ENCODE measurements at places on chromosomes 7 and 10.
A peak's percentile ranks its signal among the peaks of the same experiment; 100 is the strongest.

GRCh38 chr7:75879771-75880184, 944 bp downstream of the RHBDD2 start:
- DNase-seq, result peak; percentile 83

DNA sequence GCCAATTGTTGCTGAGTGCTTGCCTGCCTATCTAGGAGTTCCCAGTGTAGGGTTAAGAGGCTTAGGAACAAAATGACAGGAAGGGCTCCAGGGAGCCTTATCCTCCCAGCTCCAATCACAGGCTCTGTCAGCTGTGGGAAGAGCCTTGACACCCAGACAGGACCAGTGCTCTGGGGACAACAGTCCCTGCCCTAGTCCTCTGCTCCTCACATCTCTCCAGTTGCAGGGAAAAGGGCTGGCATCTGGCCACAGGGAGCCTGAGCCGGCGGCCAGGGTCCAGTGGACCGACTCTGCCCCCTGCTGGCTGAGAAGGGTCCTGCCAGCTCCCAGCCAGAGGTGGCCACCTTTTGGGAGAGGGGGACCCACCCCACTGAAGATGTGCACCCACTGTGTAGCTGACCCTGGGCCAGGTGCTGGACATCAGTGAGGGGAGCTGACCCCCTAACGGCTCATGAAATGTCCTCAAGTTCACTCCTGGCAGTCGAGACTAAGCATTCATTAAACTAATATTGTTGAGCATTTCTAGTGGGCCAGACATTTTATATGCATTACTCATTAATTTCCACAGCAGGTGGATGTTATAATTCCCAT, 17.6 kb downstream of the DNAJB12 start:
- DNase-seq, result peak; percentile 73

- no peak for DNase-seq
Observed at GRCh38 chr7:1586126-1586826, 16.4 kb upstream of the PSMG3 start.

GRCh38 chr7:27088002-27088922, 7.5 kb downstream of the HOXA1 start:
- DNase-seq, result no peak

DNA sequence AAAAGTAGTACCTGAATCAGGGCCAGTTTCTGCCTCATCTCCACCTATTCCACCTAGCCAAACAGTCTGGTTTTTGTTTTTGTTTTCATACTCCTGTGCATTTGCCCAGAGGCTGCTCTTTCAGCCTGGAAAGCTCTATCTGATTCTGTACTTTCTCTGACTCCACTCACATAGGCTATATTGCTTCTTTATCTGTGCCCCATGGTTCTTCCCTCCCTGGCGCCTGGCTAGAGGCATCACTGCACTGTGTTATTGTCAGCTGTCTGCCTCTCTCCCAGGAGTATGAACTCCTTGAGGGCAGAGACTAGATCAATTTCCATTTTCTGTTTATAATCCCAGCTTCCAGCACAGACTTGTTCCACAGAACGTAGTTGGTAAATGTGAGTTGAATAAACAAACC, 5.1 kb upstream of the LMOD2 start:
- no peak for DNase-seq

- no peak for DNase-seq
Observed at GRCh38 chr7:108468246-108468645, 12.0 kb upstream of the NRCAM start.

GRCh38 chr7:37571806-37572205, 111.8 kb upstream of the GPR141 start:
- DNase-seq, result no peak

DNA sequence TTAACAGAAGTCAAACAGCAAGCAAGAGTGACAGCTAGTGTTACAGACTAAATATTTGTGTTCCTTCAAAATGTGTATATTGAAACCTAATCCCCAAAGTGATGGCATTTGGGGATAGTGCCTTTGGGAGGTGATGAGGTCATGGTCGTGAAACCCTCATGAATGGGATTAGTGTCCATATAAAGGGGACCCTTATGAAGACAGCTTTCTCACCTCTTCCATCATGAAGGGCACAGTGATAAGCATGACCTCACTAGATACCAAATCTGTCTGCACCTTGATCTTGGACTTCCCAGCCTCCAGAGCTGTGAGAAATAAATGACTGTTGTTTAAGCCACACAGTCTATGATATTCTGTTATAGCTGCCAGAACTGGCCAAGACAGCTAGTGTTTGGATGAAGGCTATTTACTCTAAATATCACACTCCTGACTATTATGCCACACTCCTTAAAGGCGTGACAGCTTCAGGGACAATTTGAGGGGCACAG, 235.7 kb upstream of the TMEM72 start:
- no peak for DNase-seq

DNA sequence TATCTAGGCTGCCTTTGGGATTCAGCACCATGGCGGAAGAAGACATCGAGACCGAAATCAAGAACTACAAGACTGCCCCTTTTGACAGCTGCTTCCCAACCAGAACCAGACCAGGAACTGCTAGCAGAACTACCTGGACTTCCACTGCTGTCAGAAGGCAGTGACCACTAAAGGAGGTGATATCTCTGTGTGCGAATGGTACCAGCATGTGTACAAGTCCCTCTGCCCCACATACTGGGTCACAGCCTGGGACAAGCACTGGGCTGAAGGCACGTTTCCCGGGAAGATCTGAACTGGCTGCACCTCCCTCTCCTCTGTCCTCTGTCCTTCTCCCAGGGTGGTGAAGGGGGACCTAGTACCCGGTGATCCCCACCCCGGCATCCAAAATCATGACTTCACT, 25.6 kb upstream of the PDIA4 start:
- no peak for DNase-seq

DNA sequence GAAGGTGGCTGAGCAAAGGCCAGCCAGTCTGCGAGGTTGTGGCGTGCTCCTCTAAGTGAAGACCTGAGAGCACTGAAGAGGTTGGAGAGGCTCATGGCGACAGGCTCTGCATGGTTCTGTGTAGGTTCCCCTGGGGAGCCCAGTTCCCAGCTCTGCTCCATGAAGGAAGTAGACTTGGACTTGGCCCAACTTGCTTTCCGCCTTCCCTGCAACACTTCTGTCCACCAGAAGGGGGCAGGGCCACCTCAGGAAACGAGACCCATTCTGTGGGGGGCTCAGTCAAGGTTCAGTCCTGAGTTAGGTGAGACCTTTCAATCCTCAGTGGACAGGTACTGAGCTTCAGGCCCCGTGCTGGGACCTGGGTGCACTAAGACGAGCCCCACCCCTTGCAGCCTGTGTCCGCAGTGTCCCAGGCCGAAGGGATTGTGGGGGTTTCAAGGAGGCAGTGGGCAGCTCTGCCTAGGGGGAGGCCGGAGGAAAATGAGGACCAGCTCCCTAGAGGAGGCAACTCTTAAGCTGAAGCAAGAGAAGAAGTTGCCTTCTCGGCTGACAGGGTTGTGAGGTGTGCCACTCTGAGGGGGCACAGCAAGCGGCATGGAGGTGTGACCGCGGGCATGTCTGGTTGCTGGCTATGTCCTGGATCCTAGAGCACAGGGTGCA, 15.0 kb upstream of the PCBD1 start:
- DNase-seq, result peak; percentile 51

DNA sequence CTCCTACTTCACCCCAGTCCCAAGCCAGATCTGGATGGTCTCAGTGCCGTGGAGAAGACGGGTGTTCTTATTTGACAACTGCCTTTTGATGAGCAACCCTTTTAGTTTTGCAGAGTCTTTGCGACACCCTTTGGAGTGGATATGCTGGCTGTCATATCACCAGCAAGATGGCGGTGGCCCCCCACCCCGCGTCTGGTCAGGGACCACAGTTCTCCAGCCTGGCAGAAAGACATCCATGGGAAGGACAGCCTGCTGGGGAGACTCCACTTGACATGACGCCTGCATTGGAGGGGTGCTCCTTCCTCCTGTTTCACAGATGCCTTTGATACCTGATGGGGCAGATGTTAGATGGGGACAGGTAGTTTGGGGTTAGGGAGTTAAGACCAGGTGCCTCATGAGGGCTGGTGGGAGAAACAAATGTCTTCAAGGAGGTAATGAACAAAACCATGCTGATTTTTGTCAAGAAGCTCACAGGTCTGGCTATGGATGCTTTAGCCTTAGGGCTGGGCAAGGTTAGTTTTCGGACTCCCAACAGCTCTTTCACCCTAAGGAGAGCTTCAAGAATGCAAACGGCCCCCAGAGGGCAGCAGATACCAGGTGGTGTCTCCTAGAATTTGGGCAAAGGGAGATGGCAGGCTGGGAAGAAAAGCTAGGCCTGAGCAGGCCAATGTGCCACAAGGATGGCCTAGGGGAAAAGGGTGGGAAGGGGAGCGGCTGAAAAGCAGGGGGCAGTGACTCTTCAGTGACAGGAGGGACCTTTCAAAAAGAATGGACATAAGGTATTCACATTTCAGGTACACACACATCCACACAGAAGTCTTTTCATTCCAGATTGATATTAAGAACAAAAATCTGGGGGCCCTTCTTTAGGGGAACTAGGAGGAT, 95.2 kb downstream of the CLEC2L start:
- no peak for DNase-seq

GRCh38 chr7:28297801-28298459, 114.4 kb upstream of the CREB5 start:
- DNase-seq, result no peak

DNA sequence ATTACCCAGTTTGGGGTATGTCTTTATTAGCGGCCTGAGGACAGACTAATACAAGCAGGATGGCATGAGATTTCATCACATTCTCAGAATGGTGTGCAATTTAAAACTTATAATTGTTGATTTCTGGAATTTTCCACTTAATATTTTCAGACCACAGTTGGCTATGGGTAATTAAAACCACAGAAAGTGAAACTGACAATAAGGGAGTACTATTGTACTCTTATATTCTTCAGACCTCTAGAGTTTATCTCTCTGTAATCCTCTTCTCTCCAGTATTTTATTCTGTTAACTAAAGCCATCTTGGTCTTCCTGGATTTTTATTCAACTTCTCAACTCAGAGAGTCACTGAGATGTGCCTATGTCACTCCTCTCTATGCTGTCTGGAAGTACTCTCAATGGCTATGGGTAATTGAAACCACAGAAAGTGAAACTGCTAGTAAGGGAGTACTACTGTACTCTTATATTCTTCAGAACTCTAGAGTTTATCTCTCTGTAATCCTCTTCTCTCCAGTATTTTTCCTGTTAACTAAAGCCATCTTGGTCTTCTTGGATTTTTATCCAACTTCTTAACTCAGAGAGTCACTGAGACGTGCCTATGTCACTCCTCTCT, 118.3 kb downstream of the PPP1R17 start:
- DNase-seq, result no peak

GRCh38 chr10:24897326-24897926, 55.0 kb downstream of the PRTFDC1 start:
- DNase-seq, result no peak

- no peak for DNase-seq
Observed at GRCh38 chr7:628402-628763, 98.1 kb upstream of the DNAAF5 start.

- no peak for DNase-seq
Observed at GRCh38 chr10:77784856-77785255, 141.7 kb downstream of the DLG5 start.

- no peak for DNase-seq
Observed at GRCh38 chr7:40777730-40778312, 643.0 kb downstream of the SUGCT start.

- no peak for DNase-seq
Observed at GRCh38 chr7:22676385-22676784, 50.6 kb upstream of the IL6 start.

GRCh38 chr7:139035586-139036353, at the start of gene ZC3HAV1L:
TSS of gene ZC3HAV1L (minus strand) at chr7:139036042. CDS start at chr7:139036017, 25 bp downstream.
- DNase-seq, result peak; percentile 25

DNA sequence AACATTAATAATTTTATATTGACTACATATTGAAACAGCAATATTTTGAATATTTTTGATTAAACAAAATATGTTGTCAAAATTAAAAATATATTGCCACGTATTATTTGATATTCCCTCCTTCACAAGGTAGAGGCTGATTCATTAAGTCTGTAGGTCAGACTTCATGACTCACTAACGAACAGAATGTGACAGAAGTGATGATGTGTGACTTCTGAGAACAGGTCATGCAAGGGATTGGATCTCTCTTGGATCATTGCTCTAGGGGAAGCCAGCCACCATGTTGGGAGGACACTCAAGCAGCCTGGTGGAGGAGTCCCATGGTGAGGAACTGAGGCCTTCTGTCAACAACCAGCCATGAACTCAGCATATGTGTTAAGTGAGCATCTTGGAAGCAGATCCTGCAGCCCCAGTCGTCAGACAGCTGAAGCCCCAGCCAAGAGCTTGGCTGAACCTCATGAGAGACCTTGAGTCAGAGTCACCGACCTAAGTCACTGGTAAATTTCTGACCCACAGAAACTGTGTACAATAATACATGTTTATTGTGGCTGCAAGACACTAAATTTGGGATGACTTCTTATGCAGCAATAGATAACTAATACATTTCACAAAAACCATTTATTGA, 66.6 kb downstream of the HTR5A start:
- no peak for DNase-seq

Data from natural killer cell (primary cell).